ENCODE measurements at places on chromosomes 12 and 14.

DNA sequence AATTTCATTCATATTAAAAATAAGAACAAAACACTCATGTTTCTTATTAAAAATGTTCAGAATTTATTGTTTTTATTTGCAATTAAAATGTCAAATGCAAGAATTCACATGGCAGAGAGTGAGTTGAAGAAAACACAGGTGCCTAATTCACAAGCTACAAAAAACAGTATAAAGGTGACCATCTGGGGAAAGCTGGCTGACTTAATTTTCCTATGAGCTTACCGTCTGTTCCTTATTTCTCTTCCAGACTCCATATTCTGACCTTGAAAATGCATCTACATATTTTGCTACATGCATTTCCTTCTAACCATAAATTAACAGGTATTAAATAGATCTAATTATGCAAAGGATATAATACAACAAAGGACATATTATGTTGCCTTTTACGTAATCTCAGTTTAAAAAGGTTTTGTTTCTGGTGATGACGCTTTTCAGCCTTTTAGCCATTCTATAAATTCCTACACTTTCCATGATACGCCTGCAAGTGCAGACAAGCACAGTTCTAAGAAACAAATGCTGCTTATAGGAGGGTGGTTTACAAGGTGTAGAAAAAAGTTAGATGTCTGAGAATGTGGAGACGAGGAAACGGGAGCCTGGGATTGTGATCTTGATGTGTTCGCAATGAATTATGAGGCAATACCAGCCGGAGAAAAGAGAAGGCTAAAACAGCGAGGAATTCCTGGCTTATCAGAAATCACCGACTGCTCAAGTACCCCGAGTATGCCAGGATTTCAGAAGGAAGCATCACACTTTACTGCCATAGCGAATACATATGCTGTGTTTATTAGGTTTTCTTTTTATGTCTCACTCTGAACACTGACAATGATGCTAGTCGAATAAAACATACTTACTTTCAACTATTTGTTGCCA, 24.6 kb downstream of the LIN7A start:
- DNase-seq, result no peak

DNA sequence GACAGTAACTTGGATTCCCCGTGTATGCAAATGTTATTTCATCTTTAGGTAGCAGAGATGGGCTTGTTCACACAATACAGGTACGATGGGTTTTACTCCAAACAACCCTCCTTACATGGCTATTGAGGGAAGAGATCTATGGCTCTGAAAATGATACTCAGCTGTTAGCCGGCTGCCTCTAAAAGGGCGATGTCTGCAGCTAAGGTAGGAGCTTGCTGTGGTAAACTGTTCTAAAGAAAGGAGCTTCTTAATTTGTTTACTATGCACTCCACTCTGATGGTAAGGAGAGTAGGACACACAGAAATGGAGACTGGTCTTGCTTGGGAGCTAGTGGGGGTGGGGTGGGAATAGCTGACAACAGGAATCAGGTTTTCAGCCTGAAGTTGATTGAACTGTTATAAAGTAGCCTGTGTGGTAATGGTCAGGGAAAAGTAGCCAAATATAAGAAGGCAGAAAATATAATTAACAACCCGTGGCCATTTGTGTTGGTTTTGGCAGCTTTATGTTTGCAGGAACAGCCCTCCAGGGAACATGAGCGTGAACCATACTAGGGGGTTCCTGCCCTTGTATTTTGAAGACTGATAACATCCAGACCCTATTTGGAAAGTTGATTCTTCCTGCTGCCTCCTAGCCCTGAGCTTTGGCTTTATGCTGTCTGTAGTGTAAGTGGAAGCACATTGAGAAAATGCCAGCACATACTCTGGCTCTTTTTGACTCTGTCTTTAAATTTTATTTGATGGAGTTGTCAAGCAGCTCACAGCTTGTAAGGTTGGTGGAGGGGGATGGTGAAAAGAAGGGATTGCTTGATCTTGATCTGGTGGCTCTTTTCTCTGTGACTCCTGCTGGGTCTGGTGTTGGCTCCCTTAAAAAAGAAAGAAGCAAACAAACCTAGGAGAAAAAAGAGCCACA, 929.8 kb downstream of the DIO2 start:
- DNase-seq, result no peak

DNA sequence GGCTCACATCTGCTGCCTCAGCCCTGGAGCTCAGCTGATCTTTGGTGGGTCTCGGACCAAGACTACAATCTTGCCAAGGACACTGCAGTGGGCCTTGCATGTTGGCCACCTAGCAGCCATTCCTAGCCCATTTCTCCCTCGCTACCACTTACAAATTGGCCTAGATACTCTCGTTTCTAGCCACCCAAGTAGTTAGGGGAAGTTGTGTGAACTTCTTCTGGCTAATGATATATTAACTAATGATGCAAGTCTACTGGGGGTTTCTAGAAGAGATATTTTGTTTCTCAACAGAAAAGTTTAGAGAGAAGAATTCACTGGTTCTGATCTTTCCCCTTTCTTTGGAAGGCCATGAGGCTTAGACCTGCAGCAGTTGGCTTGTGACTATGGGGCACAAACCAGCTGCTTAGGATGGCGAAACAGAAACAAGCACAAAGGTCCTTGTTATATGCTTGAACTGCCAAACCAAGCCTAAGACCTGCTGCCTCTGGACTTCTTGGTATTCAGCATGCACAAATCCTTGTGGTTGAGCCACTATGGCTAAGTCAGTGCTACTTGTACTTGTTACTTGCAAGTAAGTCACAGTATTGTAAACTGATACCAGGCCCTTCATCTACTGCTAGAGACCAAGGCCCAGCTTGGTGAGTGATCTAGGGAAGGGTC, 30.5 kb upstream of the GPATCH2L start:
- no peak for DNase-seq

DNA sequence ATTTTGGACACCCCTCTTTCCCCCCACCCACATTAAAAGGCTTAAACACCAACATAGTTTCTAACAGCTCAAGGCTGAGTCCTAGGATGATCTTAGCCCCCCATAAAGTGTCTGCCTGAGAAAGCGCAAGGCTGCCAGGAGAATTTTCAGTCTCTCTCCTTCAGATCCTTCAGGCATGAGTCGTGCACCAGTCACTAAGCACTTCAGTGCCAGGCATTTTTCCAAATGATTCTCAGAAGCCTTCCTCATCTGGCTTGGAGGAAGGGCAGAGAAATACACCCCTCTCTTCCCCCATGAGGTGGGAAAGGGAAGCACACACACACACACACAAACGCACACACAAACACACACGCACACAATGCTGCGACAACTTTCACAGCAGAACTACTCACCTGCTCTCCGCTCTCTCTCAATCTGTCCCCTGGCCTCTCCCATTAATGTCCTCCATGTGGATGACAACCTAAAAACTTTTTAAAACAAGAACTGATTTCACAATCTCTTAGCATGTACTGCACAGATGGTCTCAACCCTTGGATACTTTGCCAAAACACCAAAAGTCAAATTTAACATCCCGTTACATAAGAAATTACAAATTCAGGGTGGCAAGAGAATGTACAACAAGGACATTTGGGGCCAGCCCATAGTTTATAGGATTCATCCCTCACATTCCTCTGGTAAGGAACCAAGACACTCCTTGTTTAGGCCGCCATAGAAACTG, 49.8 kb downstream of the CKAP4 start:
- DNase-seq, result no peak

GRCh38 chr14:85852906-85853305, 323.0 kb downstream of the FLRT2 start:
- no peak for DNase-seq

DNA sequence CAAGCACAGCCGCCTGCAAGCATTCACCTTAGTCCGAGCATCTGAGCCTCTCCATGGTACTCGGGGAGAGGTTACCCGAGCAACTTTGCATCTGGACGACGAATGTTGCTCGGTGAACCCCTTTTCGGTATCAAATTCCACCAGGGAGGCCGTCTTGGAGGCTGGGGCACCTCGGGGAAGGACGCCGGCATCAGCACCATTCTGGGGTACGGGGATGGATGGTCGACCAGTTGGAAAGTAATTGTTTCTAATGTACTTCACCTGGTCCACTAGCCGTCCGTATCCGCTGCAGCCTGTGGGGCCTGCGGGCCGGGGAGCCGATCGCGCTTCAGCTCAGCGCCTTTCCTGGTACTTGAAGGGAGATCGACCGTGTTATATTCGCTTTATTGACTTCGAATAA, 161.7 kb upstream of the RTL1 start:
- DNase-seq, result no peak

DNA sequence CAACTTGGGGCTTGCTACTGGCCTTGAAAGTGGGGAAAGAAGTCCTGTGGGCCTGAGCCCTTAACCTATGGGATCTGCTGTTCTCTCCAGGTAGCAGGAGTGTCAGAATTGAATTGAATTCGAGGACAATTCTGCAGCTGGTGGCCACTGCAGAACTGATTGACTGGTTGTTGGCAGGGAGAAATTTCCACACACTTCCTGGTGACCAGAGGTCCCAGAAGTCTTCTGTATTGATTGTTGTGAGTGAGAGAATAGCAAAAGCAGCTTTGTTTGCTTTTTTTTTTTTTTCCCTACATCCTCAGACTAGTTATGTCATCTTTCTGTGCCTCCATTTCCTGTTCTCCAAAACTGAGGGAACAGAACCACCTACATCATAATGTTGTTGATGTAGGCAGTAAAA, 64.1 kb downstream of the PRICKLE1 start:
- DNase-seq, result no peak

- DNase-seq, result no peak
Measured at GRCh38 chr14:23483236-23483854, 13.8 kb downstream of the NGDN start.

- no peak for DNase-seq
Measured at GRCh38 chr12:77118696-77119095, 53.3 kb upstream of the E2F7 start.

DNA sequence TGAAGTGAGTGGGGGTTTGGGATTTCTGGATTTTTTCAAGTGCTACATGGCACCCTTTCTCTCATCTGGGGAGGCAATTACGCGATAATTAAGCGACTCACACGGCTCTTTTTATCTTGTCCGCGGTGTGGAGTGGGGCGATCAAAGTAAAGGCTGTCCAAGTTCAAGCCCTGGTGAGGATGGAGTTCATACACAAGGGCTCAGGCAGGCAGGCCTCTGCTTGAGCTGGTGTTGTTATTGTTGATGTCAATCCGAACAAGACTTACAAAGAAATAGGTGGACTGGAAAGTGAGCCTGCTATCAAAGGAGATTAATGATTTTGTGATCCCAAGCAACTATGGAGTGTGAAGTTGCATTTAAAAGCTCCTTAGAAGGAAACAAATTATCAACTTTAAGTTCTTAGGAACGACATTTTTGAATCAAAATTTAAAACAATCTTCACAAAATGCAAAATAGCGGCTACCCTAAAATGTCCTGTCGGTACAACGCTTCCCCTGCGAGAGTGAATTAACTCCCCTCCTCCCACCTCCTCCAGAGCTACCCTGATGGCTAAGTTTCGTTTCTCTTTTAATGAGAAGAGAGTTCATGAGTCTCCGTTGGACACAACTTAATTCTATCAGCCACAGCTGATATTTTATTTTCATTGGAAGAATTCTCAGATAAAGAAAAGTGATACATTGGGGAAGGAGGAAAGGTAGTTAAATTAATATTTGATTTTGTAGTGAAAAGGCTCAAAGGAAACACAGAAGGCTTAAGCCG, 5.9 kb downstream of the FOXA1 start:
- no peak for DNase-seq

DNA sequence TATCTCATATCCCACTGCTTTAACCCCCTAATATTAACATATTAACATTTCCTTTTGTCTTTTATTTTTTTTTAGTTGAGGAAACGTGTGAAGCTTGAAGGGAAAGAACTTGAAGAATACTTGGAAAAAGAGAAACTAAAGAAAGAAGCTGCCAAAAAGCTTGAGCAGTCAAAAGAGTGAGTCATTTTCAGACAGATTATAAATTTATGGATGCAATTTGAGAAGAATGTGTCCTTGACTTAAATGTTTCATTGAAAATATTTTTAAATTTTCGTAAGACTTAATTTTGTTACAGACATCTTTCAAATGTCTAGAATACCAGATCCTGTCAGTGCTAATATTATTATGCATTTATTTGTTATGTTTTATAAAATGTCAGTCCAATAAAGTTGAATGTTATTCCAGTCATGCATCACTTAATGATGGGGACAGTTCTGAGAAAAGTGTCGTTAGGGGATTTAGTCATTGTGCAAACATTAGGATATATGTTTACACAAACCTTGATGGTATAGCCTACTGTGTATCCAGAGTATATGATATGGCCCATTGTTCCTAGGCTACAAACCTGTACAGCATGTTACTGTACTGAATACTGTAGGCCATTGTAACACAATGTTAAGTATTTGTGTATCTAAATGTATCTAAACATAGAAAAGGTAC, 32.6 kb downstream of the CPSF2 start:
- DNase-seq, result no peak

DNA sequence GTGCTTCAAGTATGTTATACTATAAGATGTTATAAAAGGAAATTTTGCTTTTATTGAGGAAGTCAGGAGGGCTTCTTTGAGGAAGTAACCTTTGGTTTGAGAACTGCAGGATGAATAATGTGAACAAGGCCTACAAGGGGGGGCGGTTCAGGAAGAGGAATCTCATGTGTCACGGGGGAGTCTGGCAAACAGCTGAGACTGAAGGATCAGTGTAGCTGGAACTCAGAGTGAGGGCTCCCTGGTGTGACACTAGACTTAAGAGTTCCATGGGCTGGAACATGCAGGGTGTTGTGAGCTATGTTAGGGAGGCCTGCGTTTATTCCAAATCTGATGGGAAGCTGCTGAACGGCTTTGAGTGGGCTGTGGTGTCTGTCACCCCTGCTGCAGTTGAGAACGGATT, 62.3 kb downstream of the UNC79 start:
- DNase-seq, result no peak

DNA sequence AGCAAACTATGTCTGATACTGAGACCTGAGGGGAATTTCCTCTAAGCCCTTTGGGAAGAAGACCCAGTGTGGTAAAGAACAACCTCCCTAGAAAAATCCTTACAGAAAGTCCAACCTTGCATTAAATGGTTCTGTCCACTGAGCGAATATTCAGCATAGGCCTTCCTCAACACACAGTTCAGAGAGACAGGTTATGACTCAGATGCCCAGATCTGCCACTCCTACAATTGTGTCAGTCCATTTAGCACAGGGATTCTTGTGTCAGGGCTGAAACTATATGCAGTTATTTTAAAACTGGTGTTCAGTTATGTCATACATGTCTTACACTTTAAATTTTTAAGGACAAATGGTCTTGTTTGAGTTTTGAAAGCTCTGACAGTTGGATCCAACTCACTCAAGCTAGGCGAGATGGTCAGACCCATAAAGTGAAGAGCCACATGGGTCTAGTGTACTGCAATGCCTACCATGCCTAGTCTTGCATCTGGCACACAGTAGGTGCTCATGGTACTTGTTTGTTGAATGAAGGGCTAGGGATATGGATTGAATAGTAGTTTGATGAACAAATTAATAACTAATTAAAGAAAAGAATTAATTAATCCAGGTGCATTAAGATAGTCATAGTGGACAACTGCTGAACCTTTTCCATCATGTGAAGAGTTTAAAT, 207.5 kb upstream of the PWP1 start:
- DNase-seq, result no peak

DNA sequence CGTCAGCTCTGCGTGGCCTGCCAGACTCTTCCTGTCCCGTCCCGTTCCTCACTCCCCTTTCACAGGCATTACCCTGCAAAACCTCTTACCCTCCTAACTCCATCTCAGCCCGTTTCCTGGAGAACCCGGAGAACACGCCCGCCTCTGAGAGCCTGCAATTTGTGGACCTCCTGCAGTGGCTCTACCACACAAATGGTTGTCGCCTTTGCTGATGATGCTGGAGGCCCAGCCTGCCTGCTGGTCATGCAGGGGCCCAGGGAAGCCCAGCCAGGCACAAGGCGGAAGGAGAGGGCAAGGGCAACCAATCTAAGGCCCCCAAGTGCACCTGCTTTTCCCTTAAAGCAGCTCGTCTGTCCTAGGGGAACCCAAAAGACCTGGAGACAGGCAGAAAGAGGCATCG, 22.5 kb downstream of the RFLNA start:
- no peak for DNase-seq
